GM23338 (cell line): ENCODE measurements at places on chromosomes 4 and X. TPM values are rescaled to one million over a fixed set of nuclear protein-coding genes. Genes with fewer than 3 reads are reported as not detected.

GRCh38 chr4:82371497-82371896 lies 2.3 kb downstream of the HNRNPD start:
- peaks cover 29% of the 10 kb centered on the region for H3K36me3 ChIP-seq
- no peaks in the 10 kb centered on the region for H3K27me3 ChIP-seq
- H3K4me1 ChIP-seq, result peaks cover 40% of the 10 kb centered on the region
- DNase-seq, result peak; percentile 38
- H3K4me3 ChIP-seq, result peak overlapping the region; percentile 89

- DNase-seq, result no peak
- H3K36me3 ChIP-seq, result no peaks in the 10 kb centered on the region
- peaks cover 20% of the 10 kb centered on the region for H3K27me3 ChIP-seq
- H3K4me1 ChIP-seq, result peaks cover 9% of the 10 kb centered on the region
- H3K27ac ChIP-seq, result no peak overlapping the region
Observed at GRCh38 chr4:51842167-51842553, 793 bp upstream of the DCUN1D4 start.

DNA sequence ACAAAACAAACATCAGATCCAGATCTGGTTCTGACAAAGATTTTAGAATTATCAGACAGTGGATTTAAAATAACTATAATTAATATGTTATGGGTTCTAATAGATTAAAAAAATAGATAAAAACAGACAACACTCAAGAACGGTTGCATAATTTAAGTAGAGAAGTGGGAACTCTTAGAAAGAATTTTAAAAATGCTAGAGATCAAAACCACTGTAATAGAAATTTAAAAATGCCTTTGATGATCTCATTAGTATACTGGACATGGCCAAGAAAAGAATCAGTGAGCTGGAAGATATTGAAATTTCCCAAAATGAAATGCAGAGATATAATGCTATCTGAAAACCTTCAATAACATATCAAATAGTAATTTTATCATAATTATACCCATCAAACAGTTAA lies 28.3 kb upstream of the DYNLT3 start:
- H3K27me3 ChIP-seq, result no peaks in the 10 kb centered on the region
- no peak overlapping the region for H3K4me3 ChIP-seq
- H3K27ac ChIP-seq, result no peak overlapping the region
- no peaks in the 10 kb centered on the region for H3K4me1 ChIP-seq
- DNase-seq, result no peak

DNA sequence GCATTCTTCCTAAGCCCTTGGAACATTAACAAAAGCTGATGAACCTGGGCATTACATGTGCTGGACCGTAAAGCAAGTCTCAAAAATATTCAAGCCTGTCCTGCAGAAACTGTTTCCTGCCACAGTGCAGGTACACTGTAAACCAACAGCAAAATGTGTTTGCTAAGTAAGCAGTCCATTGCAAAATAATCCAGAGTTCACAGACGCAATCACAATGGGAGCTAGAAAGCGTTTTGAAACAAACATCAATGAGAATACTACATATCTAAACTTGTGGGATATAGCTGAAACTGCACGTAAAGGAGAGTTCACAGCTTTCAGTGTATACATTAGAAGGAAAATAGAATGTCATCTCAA lies 61.6 kb downstream of the RGS12 start:
- H3K27me3 ChIP-seq, result no peaks in the 10 kb centered on the region
- no peak overlapping the region for H3K27ac ChIP-seq
- H3K4me3 ChIP-seq, result no peak overlapping the region
- H3K36me3 ChIP-seq, result no peaks in the 10 kb centered on the region
- peaks cover 2% of the 10 kb centered on the region for H3K4me1 ChIP-seq

GRCh38 chr4:152158225-152158624 lies 377.7 kb downstream of the FBXW7 start:
- DNase-seq, result no peak
- no peaks in the 10 kb centered on the region; the same call in 1 of the 2 replicates for H3K36me3 ChIP-seq
- H3K4me3 ChIP-seq, result no peak overlapping the region
- H3K4me1 ChIP-seq, result 0 out of 2 replicates have a peak, but pooled peaks cover 5% of the 10 kb centered on the region

DNA sequence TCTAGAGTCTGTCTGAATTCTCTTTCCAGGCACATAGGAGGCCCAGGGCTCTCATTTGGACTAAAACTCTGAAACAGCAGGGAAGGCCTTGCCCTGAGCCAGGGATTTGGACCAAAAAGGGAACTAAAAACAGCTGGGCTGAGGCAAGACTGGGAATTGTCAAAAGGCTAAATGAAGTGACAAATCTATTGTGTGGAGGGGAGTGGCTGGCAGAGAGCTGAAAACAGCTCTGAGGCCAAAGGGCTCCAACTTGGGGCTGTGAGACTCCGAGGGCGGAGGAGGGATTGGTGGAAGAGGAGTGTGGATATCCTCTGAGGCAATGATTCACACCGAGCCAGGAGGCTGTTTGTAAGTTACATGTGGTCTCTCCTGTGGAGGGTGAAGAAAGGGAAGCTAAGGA lies 63.2 kb downstream of the PHEX start:
- H3K4me1 ChIP-seq, result peaks cover 6% of the 10 kb centered on the region
- no peaks in the 10 kb centered on the region for H3K27me3 ChIP-seq
- no peak overlapping the region for H3K4me3 ChIP-seq
- DNase-seq, result no peak
- no peaks in the 10 kb centered on the region for H3K36me3 ChIP-seq
- no peak overlapping the region for H3K27ac ChIP-seq

DNA sequence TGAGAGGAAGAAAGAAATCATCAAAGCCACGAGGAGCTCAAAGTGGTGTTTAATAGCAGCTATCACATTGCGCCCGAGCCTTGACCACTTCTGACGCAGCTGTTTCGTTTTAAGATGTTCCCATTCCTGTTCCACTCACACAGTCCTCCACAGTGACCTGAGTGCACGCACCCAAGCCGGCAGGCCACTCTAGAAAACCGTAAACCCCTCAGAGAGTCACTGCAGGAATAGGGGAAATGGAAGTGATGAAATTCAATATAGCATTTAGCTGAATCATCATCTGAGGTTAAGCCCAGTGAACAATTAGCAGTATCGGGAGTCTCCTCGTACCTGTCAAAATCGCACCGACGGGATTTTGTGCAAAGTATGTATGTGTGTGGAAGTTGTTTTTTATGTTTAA lies 17.9 kb upstream of the HAND2 start:
- DNase-seq, result no peak
- H3K4me3 ChIP-seq, result no peak overlapping the region
- H3K27me3 ChIP-seq, result peaks cover 18% of the 10 kb centered on the region
- no peaks in the 10 kb centered on the region for H3K36me3 ChIP-seq
- H3K4me1 ChIP-seq, result no peaks in the 10 kb centered on the region

- H3K27ac ChIP-seq, result no peak overlapping the region
- no peaks in the 10 kb centered on the region for H3K4me1 ChIP-seq
- H3K27me3 ChIP-seq, result no peaks in the 10 kb centered on the region
- H3K4me3 ChIP-seq, result no peak overlapping the region
- 0 out of 2 replicates have a peak, but pooled peaks cover 6% of the 10 kb centered on the region for H3K36me3 ChIP-seq
Observed at GRCh38 chr4:5799406-5799805, 88.4 kb downstream of the EVC start.

- H3K4me1 ChIP-seq, result no peaks in the 10 kb centered on the region
- H3K4me3 ChIP-seq, result no peak overlapping the region
- H3K36me3 ChIP-seq, result no peaks in the 10 kb centered on the region
Observed at GRCh38 chr4:53240573-53240972, 125.3 kb downstream of the SCFD2 start.

GRCh38 chrX:153595859-153596857 lies 2.8 kb downstream of the CCNQ start:
- no peaks in the 10 kb centered on the region; the same call in 1 of the 2 replicates for H3K36me3 ChIP-seq
- H3K4me3 ChIP-seq, result no peak overlapping the region

GRCh38 chr4:8698341-8699062 lies 105.9 kb downstream of the CPZ start:
- no peaks in the 10 kb centered on the region for H3K4me1 ChIP-seq
- H3K4me3 ChIP-seq, result no peak overlapping the region
- H3K27ac ChIP-seq, result no peak overlapping the region
- H3K27me3 ChIP-seq, result no peaks in the 10 kb centered on the region
- DNase-seq, result no peak

DNA sequence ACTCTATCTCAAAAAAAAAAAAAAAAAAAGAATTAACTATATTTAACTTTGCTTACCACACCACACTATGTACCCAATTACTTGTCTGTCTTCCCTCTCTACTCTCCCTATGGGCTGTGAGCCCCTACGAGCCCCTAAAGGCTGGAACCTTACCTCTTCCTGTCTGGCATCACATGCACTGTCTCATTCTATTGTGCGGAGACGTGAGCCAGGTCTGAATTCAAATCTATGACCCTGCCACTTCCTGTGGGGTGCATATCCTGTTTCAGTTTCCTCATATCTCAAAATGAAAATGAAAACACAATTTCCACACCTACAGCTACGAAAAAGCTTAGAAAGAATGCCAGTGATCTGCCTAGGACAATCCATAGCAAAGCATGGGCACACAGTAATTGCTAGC lies 42.9 kb upstream of the HS3ST1 start:
- no peaks in the 10 kb centered on the region; the same call in 1 of the 2 replicates for H3K36me3 ChIP-seq
- DNase-seq, result no peak
- H3K27ac ChIP-seq, result no peak overlapping the region
- H3K4me1 ChIP-seq, result peaks cover 31% of the 10 kb centered on the region
- H3K27me3 ChIP-seq, result no peaks in the 10 kb centered on the region

GRCh38 chrX:25004040-25004439 lies 11.7 kb downstream of the ARX start:
- peaks cover 49% of the 10 kb centered on the region for H3K4me1 ChIP-seq
- H3K36me3 ChIP-seq, result no peaks in the 10 kb centered on the region
- peaks cover 94% of the 10 kb centered on the region for H3K27me3 ChIP-seq

GRCh38 chr4:128517739-128518510 lies 230.3 kb upstream of the PGRMC2 start:
- H3K27me3 ChIP-seq, result no peaks in the 10 kb centered on the region
- 0 out of 2 replicates have a peak overlapping the region, but pooled peaks have one; percentile 15 for H3K27ac ChIP-seq
- peaks cover 29% of the 10 kb centered on the region for H3K4me1 ChIP-seq
- no peaks in the 10 kb centered on the region for H3K36me3 ChIP-seq
- no peak overlapping the region for H3K4me3 ChIP-seq

GRCh38 chr4:29046781-29047180 lies 1673.4 kb upstream of the PCDH7 start:
- peaks cover 14% of the 10 kb centered on the region; the same call in 1 of the 2 replicates for H3K4me1 ChIP-seq
- no peak overlapping the region for H3K27ac ChIP-seq

GRCh38 chr4:80365928-80366327 lies 30.4 kb downstream of the CFAP299 start:
- no peak overlapping the region for H3K27ac ChIP-seq
- H3K36me3 ChIP-seq, result no peaks in the 10 kb centered on the region
- H3K4me3 ChIP-seq, result no peak overlapping the region
- H3K27me3 ChIP-seq, result no peaks in the 10 kb centered on the region
- peaks cover 2% of the 10 kb centered on the region; the same call in 1 of the 2 replicates for H3K4me1 ChIP-seq

GRCh38 chrX:110346681-110347080 lies 12.0 kb upstream of the RTL9 start:
- H3K36me3 ChIP-seq, result no peaks in the 10 kb centered on the region
- H3K4me1 ChIP-seq, result no peaks in the 10 kb centered on the region
- peak; percentile 40 for DNase-seq

GRCh38 chr4:118942465-118942864 lies 53.8 kb downstream of the SYNPO2 start:
- no peaks in the 10 kb centered on the region for H3K27me3 ChIP-seq
- H3K4me1 ChIP-seq, result peaks cover 9% of the 10 kb centered on the region
- H3K4me3 ChIP-seq, result no peak overlapping the region

The SPANXN5 gene
- total RNA-seq, result not detected in 2 replicates

The MGAT4D gene
- total RNA-seq, result not detected in 2 replicates

The RTL9 gene
- total RNA-seq, result 0.19 and 0.31 TPM in 2 replicates

The IL9R gene
- total RNA-seq, result 0.31 and 1.6 TPM in 2 replicates
